Common myeloid progenitor, CD34-positive (primary cell): ENCODE measurements at places on chromosomes 4 and X.
A peak's percentile ranks its signal among the peaks of the same experiment; 100 is the strongest.

- no peak overlapping the region for H3K4me3 ChIP-seq
- peaks cover 7% of the 10 kb centered on the region for H3K4me1 ChIP-seq
- no peak overlapping the region for H3K27ac ChIP-seq
- no peaks in the 10 kb centered on the region for H3K27me3 ChIP-seq
- DNase-seq: no peak
Observed at GRCh38 chr4:172836661-172837060, 331.9 kb upstream of the GALNT7 start.

- H3K4me1 ChIP-seq: no peaks in the 10 kb centered on the region
- H3K36me3 ChIP-seq: no peaks in the 10 kb centered on the region
- DNase-seq: no peak
- no peak overlapping the region for H3K27ac ChIP-seq
- H3K4me3 ChIP-seq: no peak overlapping the region
Observed at GRCh38 chr4:67874986-67875385, 8.8 kb downstream of the TMPRSS11D start.

GRCh38 chr4:70041652-70042286 lies 8.5 kb upstream of the HTN1 start:
- H3K36me3 ChIP-seq: no peaks in the 10 kb centered on the region
- no peak overlapping the region for H3K27ac ChIP-seq
- no peak overlapping the region for H3K4me3 ChIP-seq
- DNase-seq: no peak
- no peaks in the 10 kb centered on the region for H3K4me1 ChIP-seq

GRCh38 chr4:123924536-123924935 lies 527.9 kb downstream of the SPRY1 start:
- peak; percentile 13 for DNase-seq
- H3K4me1 ChIP-seq: peaks cover 5% of the 10 kb centered on the region
- no peaks in the 10 kb centered on the region for H3K36me3 ChIP-seq
- no peak overlapping the region for H3K4me3 ChIP-seq

GRCh38 chrX:8284131-8284530 lies 113.1 kb upstream of the VCX2 start:
- H3K4me3 ChIP-seq: no peak overlapping the region
- no peaks in the 10 kb centered on the region for H3K36me3 ChIP-seq
- H3K4me1 ChIP-seq: no peaks in the 10 kb centered on the region
- H3K27me3 ChIP-seq: no peaks in the 10 kb centered on the region
- DNase-seq: no peak

- H3K27me3 ChIP-seq: no peaks in the 10 kb centered on the region
- H3K4me3 ChIP-seq: no peak overlapping the region
- H3K4me1 ChIP-seq: peaks cover 4% of the 10 kb centered on the region
- H3K27ac ChIP-seq: no peak overlapping the region
- no peak for DNase-seq
Observed at GRCh38 chr4:1207603-1208265, 35.4 kb upstream of the SPON2 start.

GRCh38 chr4:153809307-153809706 lies 20.4 kb upstream of the SFRP2 start:
- no peaks in the 10 kb centered on the region for H3K27me3 ChIP-seq
- no peaks in the 10 kb centered on the region for H3K4me1 ChIP-seq
- no peak overlapping the region for H3K4me3 ChIP-seq
- H3K27ac ChIP-seq: no peak overlapping the region

- no peaks in the 10 kb centered on the region for H3K36me3 ChIP-seq
- H3K27me3 ChIP-seq: peaks cover 3% of the 10 kb centered on the region
- no peaks in the 10 kb centered on the region for H3K4me1 ChIP-seq
- no peak overlapping the region for H3K27ac ChIP-seq
- no peak for DNase-seq
Observed at GRCh38 chr4:165788686-165789463, 84.2 kb upstream of the TLL1 start.

DNA sequence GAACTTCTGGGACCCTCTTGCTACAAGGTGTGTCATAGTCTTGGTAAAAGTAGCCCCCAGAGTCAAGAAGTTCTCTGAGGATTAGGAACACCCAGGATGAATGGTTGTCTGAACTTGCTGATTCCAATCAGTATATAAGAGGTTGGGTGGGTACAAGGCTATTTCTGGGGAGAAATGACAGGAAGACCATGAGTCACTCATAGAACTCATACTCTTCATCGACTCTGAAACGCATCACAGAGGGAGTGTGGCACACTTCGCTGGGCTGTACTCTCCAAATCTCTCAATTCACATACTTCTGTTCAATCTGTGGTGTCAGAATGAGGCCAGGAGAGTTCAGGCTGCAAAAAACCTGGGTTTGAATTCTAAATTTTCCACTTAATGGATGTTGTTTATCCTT lies 193.2 kb upstream of the LEF1 start:
- H3K4me3 ChIP-seq: no peak overlapping the region
- no peak overlapping the region for H3K27ac ChIP-seq
- no peaks in the 10 kb centered on the region for H3K36me3 ChIP-seq

GRCh38 chr4:140342620-140343019 lies 30.8 kb upstream of the SCOC start:
- H3K27ac ChIP-seq: no peak overlapping the region
- no peak overlapping the region for H3K4me3 ChIP-seq
- DNase-seq: no peak
- peaks cover 5% of the 10 kb centered on the region for H3K4me1 ChIP-seq

DNA sequence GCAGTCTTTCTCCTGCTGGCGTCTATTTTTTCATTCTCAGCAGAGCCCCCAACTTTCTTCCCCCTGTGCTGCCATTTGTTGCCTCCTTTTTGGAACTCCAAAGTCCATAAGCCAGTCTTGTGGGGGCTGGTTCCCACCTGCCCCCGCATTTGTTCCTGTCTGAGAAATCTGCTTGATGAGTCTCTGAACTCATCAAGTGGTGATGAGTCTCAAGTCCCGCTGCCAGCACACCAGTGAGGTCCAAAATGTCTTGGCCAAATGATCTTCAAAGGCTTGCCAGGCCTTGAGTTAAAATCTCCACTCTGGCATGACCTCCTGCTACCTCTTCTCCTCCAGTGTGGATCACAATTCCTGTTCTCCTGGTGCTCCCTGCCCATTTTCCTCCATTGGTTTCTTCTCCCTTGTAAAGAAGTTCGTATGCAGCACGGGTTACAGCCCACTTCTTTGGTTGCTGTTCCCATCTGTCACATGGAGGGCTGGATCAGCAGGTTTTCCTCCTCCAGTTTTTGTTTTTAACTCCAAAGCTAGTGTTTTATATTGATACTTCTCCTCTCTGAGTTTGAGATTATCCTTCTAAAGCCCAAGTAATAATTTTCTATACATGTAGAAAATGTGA lies 72.7 kb upstream of the LIMCH1 start:
- peaks cover 7% of the 10 kb centered on the region for H3K4me1 ChIP-seq
- DNase-seq: no peak

- H3K27me3 ChIP-seq: no peaks in the 10 kb centered on the region
- no peaks in the 10 kb centered on the region for H3K36me3 ChIP-seq
- no peaks in the 10 kb centered on the region for H3K4me1 ChIP-seq
- H3K4me3 ChIP-seq: no peak overlapping the region
- no peak overlapping the region for H3K27ac ChIP-seq
Observed at GRCh38 chr4:185370268-185370949, 25.3 kb downstream of the LRP2BP start.
